ENCODE measurements at places on chromosomes 1 and 21.

DNA sequence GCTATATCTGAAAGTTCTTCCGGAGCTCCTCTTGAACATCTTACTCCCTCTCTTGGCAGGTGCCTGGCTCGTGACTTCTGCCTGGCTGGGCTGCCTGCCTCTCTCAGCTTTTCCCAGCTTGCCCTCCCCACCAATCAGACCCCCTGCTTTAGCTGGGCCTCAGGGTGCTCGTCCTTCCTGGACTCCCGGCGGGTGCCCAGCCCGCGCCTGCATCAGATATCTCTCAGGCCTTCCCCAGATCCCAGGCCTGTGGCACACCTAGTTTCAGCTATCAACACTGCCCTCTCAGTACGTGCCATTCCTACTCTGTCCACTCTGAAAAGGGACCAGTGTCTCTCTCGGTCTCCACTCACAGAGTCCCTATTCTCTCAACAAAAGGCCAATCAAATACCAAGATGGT, 96.5 kb upstream of the CLDN14 start:
- no peak for DNase-seq

DNA sequence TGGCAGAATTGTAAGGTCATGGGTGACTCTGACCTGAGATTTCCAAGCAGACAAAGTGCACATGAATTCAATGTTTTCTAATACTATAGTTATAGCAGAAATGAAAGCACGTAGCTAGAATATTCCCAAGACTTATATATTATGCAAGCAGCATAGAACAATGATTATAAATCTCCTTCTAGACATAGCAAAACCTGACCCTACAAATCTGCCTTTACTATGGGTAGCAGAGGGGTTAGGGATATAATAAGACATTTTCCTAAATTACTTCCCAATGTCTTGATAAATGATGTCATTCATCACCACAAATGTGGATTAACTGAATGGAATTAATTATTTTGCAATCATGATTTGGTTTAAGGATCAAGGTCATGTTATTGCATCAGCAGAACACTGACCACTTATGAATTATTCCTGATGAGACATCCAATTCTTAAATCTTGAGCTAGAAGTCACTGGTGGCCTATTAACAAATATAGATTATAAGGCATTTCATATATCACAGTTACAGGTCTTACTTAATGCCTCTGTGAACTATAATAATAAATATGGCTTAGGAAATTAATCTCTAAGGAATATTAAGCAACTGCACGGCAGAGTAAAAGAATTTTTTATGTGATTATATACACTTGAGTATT, 776.6 kb downstream of the AMY1C start:
- DNase-seq = no peak

GRCh38 chr1:178271471-178271870, 177.6 kb downstream of the RASAL2 start:
- DNase-seq = no peak

DNA sequence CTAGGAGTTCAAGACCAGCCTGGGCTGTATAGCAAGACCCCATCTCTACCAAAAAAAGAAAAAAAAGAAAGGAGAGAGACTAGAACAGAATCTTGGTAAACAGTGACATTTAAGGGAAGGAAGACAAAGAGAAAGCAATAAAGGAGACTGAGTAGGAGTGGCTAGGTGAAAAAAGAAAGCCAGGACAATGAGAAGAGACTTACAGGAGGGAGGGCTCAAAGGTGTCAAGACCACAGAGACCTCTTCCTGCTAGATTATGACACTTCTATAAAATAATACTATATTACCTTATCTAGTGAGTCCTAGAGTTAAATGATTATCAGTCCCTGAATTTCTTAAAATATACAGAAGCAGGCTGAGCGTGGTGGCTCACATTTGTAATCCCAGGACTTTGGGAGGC, 10.1 kb upstream of the EPRS1 start:
- no peak for DNase-seq

- peak; percentile 61 for DNase-seq
These were observed 13.8 kb upstream of the BOLA1 start for GRCh38 chr1:149885339-149886120.

- DNase-seq = no peak
These were observed 143.9 kb downstream of the KAZN start for GRCh38 chr1:14742181-14742980.

DNA sequence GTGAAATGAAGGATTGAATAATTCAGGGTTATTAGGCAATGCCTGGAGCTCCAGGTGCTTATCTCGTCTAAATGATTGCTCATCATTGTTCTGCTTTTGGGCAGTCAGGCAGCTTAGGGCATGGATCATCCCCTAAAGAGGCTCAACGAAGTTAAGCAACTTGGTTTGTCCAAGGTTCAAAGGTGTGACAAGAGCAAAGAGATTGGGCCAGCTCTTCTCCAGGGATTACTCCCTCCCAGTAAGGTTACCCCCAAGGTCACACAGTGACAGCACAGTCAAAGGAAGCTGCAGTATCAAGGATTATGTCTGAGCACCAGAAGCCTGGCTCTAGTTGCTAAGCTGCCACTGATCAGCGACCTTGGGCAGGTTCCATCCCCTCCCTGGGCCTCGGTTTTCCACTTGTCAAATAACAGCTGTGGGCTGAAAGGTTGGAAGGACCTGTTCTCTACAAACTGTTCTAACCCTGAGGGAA, 6.8 kb downstream of the ETNK2 start:
- no peak for DNase-seq

- no peak for DNase-seq
These were observed 232.9 kb upstream of the SGIP1 start for GRCh38 chr1:66300972-66301451.

DNA sequence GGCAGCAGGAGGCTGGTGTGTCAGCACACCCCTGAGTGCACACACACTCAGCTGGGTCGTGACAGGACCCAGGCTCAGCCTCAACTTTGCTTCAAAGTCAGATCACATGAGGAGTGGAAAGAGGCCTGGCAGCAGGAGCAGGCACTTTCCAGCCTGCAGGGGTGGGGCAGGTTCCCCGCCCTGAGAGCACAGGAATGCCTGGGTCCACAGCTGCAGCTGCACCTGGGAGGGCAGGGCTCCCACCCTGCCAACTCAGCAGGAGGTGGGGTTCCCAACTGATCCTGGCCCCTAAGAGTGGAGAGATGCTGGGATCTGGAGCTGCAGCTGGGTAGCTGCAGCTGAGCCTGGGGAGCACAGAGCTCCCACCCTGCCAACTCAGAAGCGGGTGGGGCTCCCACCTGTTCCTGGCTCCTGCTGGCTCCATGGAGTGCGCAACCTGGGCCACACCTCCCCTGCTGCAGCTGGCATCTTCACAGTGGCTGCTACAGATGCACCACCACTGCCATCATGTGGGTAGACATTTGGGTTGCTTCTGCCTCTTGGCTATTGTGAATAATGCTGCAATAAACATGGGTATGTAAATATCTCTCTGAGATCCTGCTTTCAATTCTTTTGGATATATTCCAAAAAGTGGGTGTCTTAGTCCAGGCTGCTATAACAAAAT, 415.4 kb downstream of the TTLL7 start:
- DNase-seq = no peak

- no peak for DNase-seq
These were observed 26.0 kb upstream of the ESRRG start for GRCh38 chr1:216749232-216749631.

DNA sequence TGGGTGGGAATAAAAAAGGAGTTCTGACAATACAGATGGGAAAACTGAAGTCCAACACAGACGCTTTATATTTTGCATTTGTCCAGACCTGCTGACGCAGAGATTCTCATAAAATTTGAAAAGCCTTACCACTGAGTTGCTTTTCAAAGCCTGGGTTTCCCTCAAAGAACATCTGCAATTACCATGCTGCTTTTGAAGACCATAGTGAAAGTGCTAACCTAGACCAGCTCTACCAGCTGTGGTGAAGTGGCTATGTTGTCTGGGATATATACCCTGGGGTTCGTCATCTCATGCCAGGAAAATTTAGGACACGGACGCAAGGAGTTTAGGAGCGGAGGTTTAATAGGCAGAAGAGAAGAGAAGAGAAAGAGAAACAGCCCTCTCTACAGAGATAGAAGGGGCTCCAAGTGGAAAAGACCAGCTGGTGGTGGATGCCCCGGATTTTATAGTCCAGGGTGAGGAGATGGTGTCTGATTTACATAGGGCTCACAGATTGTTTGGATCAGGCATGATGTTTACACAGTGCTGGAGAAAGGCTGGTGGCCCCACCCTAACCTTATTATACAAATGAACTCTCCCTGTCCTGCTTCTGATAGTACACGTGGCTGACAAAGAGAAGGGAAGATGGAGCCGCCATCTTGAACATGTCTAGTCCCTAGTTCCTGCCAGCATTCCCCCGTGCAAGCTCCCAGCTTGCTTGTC, 73.8 kb downstream of the AK4 start:
- no peak for DNase-seq

GRCh38 chr1:11150326-11150725, 38.8 kb upstream of the ANGPTL7 start:
- DNase-seq = no peak

DNA sequence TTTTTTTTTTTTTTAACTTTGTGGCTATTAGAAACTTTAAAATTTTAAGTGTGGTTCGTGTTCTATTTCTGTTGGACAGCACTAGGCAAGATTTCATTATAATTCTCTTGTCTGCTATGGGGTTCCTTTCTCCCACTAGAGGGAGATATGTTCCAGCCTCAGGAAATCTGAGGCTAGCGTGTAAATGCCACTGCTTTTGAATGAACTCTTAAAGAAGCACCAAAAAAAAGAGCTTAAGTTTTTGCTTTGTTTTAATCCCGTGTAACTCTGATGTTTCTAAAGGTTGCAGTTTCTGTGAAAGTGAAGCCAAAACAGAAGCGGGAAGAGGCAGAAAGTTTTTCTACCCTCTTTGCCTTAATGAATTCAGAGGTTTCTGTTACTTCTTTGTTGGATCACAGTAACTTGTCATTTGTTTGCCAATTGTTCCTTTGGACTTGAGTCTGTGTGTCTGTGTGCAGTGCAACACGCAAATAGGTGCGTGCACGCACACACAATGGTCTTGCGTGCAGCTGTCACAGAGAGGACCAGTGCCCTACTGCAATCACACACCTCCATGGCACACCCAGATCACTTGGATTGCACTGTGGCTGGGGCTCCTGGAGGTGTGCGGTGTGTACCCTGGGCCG, 32.3 kb downstream of the HHAT start:
- no peak for DNase-seq

- DNase-seq = no peak
These were observed 189.4 kb downstream of the COP1 start for GRCh38 chr1:176017722-176018121.

DNA sequence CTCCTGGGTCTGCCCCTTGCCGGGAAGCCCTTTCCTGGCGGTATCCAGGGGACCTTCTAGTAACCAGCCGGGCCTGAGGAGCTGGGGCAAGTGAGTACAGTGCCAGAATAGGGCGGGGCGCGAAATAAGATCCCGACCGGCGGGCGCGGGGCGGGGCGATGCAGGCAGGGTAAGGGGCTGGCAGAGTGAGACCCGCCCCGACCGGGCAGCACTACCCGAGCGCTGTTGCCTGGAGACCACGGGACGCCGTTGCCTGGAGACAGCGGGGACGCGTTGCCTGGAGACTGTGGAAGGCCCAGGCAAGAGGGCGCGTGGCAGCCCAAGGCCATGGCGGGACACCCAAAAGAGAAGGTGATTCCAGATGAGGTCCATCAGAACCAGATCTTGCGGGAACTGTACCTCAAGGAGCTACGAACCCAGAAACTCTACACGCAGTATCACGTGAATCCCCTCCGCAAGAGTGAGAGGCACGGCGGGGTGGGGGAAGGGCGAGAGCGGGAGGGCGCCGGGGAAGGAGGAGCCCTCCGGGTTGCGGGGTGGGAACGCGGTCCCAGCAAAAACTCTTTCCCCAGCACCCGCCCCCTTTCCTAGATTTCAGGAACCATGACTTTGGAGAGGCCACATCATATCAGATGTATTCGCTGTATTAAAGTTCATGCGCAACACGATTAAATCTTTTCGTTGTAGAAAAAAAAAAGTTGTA, 24.3 kb downstream of the EBNA1BP2 start:
- peak; percentile 95 for DNase-seq

GRCh38 chr1:39478126-39478915, 13.1 kb upstream of the BMP8A start:
- no peak for DNase-seq

DNA sequence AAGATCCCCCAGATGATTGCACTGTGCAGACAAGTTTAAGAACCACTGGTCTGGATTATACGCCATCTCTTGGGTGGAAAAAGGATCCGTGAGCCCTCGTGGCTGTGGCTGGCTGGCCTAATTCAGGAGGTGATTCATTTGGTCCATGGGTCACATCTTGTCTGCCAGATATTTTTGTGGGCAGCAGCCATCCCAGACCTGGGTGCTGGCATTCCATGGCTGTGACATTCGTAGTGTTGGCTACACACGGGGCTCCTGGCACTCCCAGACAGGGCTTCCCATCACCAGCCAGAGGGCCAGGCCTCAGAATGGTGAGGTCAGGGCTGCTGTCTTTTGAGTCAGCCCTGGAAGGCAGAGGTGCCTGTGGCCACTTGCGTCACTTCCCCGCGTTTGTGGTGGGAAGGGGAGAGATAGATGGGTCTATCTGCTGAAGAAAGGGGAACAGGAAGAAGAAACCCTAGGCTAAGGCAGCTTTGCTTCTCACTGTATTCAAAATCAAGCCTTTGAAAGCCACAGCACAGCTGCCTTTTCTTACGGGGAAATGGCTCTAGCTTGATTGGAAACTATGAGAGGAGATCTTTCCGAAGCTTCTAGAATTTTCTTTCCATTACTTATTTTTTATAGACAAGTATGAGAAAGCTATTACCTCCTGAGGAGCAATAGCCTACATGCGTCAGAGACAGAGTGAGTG, 32.4 kb downstream of the EIF2D start:
- no peak for DNase-seq

DNA sequence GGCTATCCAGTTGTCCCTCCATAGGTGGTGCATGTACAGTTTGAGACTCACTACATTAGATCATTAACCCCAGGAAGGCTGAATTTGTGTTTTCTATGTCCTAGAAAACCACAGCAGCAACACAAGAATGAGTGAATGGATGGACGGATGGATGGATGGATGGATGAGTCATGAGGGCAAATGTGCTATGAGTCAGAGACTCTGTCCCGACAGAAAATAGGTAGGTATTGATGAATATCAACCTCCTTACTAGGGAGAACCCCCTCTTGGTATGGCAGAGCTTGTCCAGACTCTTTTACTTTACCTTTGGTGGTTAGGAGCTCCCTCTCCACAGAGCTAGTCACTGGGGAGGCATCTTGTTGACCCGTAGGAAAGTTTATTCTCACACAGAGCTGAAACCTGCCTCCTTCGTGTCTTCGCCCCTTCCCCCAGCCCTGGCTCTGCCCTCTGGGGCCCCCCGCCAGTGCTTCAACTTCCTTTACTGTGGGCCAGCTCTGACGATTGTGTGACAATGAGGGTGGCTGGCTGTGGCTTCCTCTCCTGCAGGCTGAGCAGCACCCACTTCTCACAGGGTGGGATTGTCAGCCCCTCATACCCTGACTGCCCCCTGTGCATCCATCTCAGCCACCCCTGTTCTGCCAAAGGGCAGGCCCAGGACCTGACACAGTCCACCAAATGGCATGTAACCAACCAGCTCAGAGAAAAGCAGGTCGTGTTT, 145.2 kb downstream of the FOXD2 start:
- no peak for DNase-seq

- DNase-seq = no peak
These were observed 64.0 kb downstream of the OLIG1 start for GRCh38 chr21:33133892-33134291.

GRCh38 chr1:81650776-81651175, 150.0 kb upstream of the ADGRL2 start:
- DNase-seq = no peak

Data from neural crest cell (in vitro differentiated cells).